ENCODE measurements at places on chromosomes 7 and 10. TPM values are rescaled to one million over a fixed set of nuclear protein-coding genes. Genes with fewer than 3 reads are reported as not detected.

DNA sequence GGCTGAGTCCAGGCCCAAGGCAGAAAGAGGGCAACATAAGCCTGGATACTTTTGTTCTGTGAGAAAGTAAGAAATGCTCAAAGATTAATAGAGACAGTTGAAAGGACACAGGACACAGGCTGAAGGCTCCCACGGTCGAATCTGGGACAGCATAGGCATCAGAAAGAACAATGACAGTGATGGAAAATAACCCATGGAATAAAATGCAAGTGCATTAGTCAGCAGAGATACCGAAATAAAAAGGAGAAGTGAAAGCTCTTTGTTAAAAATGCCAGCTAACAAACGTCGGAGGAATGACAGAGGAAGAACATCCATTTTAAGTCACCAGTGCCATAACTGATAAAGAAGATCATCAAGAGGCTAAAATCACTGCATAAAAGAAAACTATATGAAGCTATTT lies 19.6 kb upstream of the AGAP5 start:
- H3K4me1 ChIP-seq: no peaks in the 10 kb centered on the region
- no peaks in the 10 kb centered on the region for H3K27me3 ChIP-seq
- DNase-seq: no peak
- H3K27ac ChIP-seq: no peak overlapping the region

DNA sequence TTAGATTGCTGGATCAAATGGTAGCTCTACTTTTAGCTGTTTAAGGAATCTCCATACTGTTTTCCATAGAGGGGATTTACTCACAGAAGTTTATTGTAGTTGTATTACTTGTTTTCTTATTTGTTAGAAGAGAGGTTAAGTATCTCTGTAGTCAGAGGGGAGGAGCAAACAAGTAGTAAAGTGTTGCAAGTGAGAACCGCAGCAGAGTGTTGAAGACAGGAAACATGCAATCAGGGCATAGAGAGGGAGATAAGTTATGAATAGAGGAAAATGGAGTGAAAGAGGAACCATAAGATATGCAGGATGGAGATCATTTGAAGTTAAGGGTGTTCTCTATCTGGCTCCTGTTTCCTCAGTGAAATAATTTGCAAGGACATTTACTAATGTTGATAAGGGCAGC lies 331.4 kb upstream of the TMEM229A start:
- no peaks in the 10 kb centered on the region for H3K36me3 ChIP-seq
- no peak overlapping the region for H3K27ac ChIP-seq
- no peak for DNase-seq
- H3K4me1 ChIP-seq: no peaks in the 10 kb centered on the region

DNA sequence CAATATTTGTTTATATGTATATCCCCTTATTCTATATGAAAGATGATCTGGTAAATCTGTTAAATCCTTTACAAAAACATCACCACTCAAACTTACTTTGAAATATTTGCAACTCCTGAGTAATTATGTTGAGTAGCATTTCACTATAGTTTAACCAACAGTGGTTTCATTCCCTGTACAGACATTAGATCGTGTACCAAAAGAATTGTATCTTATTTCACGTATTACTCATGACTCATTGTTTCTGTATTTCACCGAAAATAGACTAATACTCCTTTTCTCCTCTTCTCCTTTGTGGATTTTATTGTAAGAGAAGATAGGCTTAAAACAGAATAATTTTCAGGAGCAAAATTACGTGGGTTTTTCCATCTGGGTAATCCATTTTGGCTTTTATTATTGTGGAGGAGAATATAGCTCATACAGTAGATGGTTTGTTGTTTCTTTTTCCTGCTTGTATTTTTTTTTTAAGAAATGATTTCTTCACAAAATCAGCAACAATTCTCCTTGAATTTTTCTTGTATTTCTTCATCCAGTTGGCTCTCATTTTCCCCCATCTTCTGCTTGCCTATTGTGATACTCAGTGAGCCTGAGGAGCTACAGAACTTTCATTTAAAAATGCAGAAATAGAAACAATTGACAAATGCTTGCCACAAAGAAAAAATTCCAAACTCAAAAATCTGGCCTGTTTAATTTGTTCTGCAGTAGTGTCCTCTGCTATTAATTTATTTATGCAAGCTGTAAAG lies 90.6 kb upstream of the OIT3 start:
- no peak overlapping the region for H3K4me3 ChIP-seq
- peaks cover 19% of the 10 kb centered on the region for H3K4me1 ChIP-seq
- no peak overlapping the region for H3K27ac ChIP-seq
- H3K36me3 ChIP-seq: no peaks in the 10 kb centered on the region
- DNase-seq: no peak
- H3K27me3 ChIP-seq: no peaks in the 10 kb centered on the region

- peaks cover 97% of the 10 kb centered on the region for H3K27me3 ChIP-seq
Measured at GRCh38 chr10:8054244-8054493, 319 bp upstream of the GATA3 start.

DNA sequence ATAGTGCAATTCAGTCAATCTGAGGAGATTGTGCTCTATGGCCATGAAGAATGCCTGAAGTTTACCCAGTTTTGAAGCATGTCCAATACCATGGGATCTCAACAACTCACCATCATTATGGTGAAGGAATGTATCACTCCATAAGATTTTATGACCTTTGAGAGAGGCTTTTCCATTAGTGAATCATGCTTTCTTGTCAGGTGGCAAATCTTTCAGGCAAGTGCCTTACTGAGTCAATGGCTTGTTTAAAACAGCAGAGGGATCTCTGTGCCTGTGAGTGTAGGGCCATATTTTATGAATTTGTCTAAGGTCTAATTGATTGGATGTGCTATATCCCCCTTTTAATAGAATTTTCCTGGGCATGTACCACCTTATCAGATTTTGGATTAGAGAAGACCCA lies 131.5 kb downstream of the CCDC7 start:
- no peak overlapping the region for H3K27ac ChIP-seq
- H3K4me3 ChIP-seq: no peak overlapping the region
- DNase-seq: no peak
- H3K27me3 ChIP-seq: no peaks in the 10 kb centered on the region
- H3K4me1 ChIP-seq: no peaks in the 10 kb centered on the region

DNA sequence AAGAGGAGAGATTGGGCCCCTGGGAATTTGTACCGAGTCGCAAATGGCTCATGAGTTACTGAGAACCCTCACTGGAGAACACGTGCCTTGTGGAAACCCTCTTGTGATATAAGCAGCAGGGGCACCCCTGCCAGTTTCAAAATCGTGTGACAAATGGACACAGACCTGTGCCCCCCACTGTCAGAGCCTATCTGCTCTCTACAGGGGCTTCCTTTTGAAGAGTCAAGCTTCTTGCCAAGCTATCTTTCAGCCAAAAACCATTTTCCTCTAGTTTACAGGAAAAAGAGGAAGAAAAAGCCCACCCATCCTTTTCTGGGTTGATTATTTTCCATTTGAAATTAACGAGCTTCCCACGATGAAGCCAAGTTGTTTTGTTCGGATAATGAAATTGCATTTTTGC lies 64.1 kb upstream of the MPP7 start:
- H3K4me1 ChIP-seq: no peaks in the 10 kb centered on the region
- no peak overlapping the region for H3K4me3 ChIP-seq
- H3K36me3 ChIP-seq: no peaks in the 10 kb centered on the region
- no peak for DNase-seq

GRCh38 chr10:88117869-88118632 lies 254.6 kb downstream of the PTEN start:
- H3K4me1 ChIP-seq: peaks cover 26% of the 10 kb centered on the region
- H3K27me3 ChIP-seq: no peaks in the 10 kb centered on the region
- H3K36me3 ChIP-seq: no peaks in the 10 kb centered on the region
- no peak overlapping the region for H3K27ac ChIP-seq
- no peak overlapping the region for H3K4me3 ChIP-seq

- H3K27me3 ChIP-seq: no peaks in the 10 kb centered on the region
- no peak for DNase-seq
- no peaks in the 10 kb centered on the region for H3K36me3 ChIP-seq
- H3K27ac ChIP-seq: no peak overlapping the region
- peaks cover 12% of the 10 kb centered on the region for H3K4me1 ChIP-seq
Measured at GRCh38 chr10:27699776-27700175, 45.8 kb downstream of the MKX start.

GRCh38 chr7:111262293-111263116 lies 171.6 kb downstream of the LRRN3 start:
- no peak for DNase-seq
- H3K36me3 ChIP-seq: no peaks in the 10 kb centered on the region
- H3K4me1 ChIP-seq: 0 out of 2 replicates have a peak, but pooled peaks cover 4% of the 10 kb centered on the region
- H3K4me3 ChIP-seq: no peak overlapping the region

The AGR2 gene
- total RNA-seq: not detected

The HHEX gene
- 0.39 TPM for total RNA-seq

The SVOPL gene
- total RNA-seq: 1.4 TPM

The FOXP2 gene
- 0.24 TPM for total RNA-seq

The PLEKHS1 gene
- total RNA-seq: not detected

The VAX1 gene
- not detected for total RNA-seq
